ENCODE measurements at places on chromosomes 13 and 19.

DNA sequence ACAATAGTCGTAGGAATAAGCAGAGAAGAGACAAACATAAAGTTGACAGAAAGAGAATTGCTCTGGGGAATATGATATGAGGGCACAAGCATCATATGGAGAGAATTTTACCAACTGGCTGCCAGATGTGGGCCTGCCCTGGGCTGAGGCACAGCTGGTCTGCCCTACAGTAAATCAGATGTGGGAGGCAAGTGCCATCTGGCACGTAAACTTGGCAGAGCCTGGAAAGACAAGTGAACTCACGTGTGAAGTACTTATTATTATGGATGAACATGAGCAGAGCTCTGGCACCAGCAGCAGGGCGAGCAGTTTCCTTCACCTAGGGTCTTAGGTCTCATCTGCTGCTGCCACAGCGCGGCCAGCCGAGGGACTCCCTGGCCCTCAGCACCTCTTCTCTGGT lies 20.6 kb downstream of the PCDH8 start:
- no peak for DNase-seq

DNA sequence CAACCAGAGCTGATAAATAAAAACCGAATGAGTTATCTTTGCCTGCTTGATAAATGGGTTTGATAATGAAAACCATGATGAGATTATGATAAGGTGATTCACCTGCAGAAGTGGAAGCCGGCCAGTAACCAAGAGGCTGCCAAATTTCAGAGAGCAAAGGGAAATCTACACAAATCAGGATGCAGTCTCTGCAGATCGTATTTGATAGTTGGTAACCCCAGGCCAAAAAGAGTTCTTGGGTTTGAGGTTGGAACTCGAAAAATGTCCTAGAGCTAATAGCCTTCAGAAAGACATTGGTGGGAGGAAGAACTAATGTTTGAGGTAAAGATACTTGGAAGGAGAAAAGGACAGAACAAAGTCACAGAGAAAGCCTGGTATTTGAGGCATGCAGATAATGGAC lies 9.6 kb upstream of the LATS2 start:
- DNase-seq = peak; percentile 19

DNA sequence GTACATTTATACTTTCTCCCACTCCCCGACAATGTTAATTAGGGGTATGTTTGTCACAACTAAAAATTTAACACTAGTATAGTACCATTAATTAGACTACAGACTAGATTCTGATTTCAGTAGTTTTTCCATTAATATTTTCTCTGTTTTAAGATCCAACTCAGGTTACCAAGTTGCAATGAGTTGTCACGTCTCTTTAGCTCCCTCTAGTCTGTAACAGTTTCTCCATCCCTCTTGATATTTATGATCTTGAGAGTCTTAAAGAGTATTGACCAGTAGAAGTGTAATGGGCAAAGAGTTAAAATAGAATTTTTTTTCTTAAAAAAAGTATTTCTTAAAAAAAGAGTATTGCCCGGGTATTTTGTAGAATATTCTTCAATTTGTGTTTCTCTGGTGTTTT lies 598.1 kb downstream of the TBC1D4 start:
- DNase-seq = no peak

- no peak for DNase-seq
Observed at GRCh38 chr13:35782793-35783192, 306.3 kb upstream of the MAB21L1 start.

DNA sequence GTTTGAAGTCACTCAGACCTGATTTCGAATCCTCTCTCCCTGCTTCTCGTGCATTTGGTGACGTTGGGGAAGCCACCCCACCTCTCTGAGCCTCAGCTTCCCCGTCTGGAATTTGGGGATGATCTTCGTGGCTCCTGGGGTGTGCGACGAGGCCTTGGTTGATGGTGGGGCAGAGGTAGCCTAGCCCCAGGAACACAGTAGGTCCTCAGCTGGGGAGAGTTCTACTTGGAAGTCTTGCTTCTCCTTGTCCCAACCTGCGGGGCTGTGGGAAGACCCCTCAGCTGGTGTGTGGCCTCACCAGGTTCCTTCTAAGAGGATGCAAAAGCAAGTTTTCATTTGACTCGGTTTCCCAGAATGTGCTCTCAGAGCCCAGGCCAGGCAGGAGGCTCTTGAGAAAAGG lies 13.1 kb downstream of the HPN start:
- DNase-seq = no peak

- DNase-seq = no peak
Observed at GRCh38 chr13:90177512-90177911, 1170.0 kb upstream of the MIR17HG start.

GRCh38 chr19:10137751-10138682 lies 18.3 kb upstream of the EIF3G start:
- DNase-seq = no peak

DNA sequence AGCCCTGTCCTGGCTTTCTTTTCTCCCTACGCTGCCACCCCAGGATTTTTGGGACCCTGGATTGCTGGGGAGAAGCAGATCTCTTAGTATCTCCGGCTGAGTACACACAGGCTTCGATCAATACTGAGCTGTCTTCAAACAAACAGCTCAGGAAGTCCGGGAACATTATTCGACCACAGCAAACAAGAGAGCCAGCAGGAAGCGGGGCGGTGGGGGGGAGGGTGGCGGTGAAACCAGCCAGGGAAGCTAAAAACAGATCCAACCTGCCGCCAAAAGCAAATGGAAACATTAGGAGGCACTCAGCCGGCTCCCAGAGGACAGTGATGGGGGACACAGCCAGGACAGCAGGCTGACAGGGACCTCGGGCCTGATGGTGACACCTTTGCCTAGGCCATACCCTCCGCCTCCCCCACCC lies 12.2 kb upstream of the BCAM start:
- DNase-seq = no peak

GRCh38 chr13:79483086-79483706 lies 2.2 kb downstream of the NDFIP2 start:
- DNase-seq = no peak

GRCh38 chr13:30832845-30833332 lies 73.2 kb upstream of the MEDAG start:
- peak; percentile 89 for DNase-seq

DNA sequence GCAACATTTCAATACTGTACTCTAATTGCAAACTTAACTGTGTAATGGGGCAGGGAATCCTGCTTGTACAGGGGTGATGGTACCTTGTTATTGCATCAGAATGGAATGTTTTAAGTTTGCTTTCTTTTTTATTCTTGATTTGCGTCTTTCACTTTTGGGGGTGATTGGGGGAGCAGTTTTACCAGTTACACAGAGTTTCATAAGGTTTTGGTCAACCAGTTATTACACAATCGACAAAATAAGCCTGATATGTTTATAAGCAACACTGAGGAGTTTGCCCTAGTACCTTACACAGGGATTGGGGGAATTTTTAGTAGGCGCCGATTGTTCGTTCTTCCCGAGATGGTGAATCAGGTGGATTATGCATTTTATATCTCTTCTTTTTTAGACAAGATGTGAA lies 2.7 kb downstream of the KLF5 start:
- peak; percentile 70 for DNase-seq

Data from MCF 10A (cell line).